ENCODE measurements at places on chromosomes 12 and 14.

- no peak for DNase-seq
Measured at GRCh38 chr12:78095623-78096022, 264.9 kb downstream of the NAV3 start.

DNA sequence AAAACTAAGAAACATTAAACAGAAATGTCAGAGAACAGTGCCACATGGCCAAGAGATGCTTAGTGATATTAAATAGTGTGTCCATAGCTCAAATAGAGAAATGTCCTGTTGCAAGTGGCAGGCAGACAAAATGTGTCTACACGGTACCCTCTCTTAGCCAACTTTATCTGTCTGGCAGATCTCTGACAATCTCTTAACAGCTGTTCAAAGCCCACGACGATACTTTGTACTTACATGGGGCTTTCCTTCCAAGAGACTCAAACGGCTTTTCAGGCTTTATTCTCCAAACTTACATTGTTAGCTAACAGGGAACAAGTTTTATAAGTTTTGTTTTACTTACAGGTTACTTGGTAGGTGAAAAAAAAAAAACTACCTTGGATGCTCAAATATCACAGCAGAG is 45.6 kb downstream of the ARMH4 start:
- no peak for DNase-seq

GRCh38 chr14:68626386-68626785 is 166.5 kb downstream of the ZFP36L1 start:
- no peak for DNase-seq

GRCh38 chr12:122080149-122081082 is 1.9 kb downstream of the MLXIP start:
- DNase-seq = no peak

DNA sequence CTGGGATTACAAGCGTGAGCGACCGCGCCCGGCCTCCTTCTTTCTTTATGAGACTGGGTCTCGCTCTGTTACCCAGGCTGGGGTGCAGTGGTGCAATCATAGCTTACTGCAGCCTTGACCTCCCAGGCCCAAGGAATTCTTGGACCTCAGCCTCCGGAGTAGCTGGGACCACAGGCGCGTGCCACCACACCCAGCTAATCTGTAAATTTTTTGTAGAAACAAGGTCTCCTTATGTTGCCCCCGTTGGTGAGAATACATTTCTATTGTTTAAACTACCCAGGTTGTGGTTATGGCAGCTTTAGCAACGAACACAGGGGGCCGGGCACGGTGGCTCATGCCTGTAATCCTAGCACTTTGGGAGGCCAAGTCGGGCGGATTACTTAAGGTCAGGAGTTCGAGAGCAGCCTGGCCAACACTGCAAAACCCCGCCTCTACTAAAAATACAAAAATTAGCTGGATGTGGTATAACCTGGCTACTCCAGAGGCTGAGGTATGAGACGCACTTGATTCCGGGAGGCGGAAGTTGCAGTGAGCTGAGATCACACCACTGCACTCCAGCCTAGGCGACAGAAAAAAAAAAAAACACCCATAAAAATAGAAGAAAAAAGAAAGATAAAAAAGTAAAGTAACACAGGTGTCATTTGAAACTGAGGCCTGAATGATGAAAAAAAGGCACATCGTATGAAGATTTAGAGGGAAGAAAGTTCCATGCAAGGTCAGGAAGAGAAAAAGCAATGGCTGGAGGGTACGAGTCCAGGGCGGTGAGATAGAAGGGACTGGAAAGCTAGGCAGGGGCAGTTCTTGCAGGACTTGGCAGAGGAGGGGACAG is 977 bp upstream of the TMEM120B start:
- no peak for DNase-seq

- DNase-seq = no peak
Measured at GRCh38 chr12:53686436-53686835, 10.6 kb upstream of the ATP5MC2 start.
